NCI-H1105 treated with DMSO at 0.1 percent for 48 hours (cell line): ENCODE measurements at places on chromosomes 13 and 19.
A peak's percentile ranks its signal among the peaks of the same experiment; 100 is the strongest.

DNA sequence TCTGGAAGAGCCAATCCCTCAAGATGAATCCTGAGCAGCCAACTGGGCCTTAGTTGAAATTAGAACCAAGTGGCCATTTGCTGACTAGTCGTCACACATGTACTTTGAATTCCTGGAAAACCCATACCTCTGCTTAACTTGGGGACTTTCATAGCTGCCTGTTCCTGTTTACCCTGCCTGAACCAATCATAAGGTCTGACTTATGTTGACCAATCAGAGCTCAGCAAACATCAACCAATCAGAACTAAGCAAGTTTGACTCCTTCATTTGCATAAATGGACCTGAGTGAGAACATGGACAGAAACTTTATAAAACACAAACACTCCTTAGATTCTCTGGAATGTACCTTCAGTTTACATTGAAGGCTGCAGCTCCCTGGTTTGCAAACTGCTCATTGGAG lies 50.8 kb downstream of the LATS2 start:
- DNase-seq, result no peak

GRCh38 chr13:105202354-105202753 lies 1333.1 kb downstream of the EFNB2 start:
- no peak for DNase-seq

GRCh38 chr13:101474419-101474957 lies 22.0 kb downstream of the ITGBL1 start:
- DNase-seq, result peak; percentile 6

DNA sequence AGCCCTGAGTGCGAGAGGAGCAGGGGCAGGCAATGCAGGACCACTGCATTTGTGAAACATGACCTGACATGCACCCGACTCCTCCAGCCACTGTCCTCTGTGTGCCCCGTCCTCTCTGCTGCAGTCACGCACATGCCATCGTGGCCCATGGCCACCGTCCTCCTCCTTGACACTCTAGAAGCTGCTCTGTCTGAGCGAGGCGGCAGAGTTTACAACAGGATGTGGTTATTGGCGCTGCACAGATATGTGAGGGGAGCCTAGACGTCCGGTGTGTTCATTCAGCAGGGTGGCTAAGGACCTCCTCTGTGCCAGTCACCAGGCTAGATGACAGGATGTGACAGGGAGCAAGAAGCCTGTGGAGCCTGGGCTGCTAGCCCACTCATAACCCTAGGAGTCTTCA lies 277.8 kb downstream of the FOXO1 start:
- no peak for DNase-seq

- no peak for DNase-seq
These were observed 3.8 kb downstream of the APC2 start for GRCh38 chr19:1453525-1454364.

- DNase-seq, result no peak
These were observed 640 bp upstream of the EPOR start for GRCh38 chr19:11384778-11385129.

- DNase-seq, result peak; percentile 61
These were observed at the start of gene FAM83E for GRCh38 chr19:48614436-48615230. Gene FAM83E (minus strand): TSS chr19:48615076. CDS start chr19:48613372, 1,704 bp downstream.

DNA sequence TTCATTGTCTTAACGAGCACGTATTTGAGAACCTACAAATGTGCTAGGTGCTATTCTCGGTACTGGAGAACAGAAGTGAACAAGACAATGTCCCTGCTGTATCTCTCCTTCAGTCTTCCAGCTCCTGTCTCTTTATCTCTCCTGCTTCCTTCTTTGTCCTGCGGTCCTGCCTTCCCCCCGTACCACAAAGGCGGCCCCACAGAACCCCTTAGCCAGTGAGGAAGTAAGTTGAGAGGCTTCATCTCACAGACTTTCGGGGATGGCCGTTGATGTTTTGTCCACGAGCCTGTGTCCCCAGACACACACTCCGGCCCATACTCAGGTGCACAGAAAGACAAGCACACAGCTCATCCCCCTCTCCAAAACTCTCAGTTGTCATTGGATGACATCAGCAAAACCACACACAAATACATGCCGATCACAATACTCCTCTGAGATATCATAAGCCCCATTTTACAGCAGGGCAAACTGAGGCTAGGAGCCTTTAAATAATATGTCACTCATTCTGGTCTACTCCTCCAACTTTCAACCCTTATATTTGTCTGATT lies 507 bp upstream of the SWSAP1 start:
- no peak for DNase-seq

- no peak for DNase-seq
These were observed 815.6 kb downstream of the EFNB2 start for GRCh38 chr13:105719859-105720258.

DNA sequence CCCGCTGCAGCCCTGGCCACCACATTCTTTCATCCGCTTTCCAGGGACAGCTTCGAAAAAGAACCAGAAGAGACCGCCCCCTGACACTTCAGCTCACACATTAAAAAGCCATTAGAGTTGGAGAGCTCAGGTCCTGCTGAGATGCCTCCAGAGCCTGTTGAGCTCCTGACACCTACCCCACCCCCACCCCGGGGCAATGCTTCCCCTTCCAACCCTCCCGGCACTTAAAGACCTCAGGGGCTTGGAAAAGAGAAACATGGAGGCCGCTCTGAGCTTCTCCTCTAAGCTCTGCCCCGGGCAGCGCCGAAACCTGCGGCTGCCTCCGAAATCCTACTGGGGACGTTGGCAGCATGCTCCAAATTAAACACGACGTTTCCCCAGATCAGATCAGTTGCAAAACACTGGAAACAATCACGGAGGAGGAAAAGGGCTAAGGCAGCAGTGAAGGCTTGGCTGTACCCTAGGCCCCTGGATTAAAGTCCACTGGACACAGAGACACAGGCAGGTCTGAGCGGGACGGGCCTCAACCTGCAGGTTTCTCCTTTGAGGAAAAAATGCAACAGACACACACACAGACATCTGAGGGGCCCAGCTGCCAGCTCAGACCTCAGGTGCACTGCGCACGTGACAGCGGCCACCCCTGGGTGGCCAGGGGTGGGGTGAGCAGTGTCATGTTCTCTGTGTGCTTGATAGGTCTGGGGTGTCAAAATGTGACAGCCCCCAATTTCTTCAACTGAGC lies 9.6 kb downstream of the SH3GL1 start:
- DNase-seq, result no peak

- peak; percentile 91 for DNase-seq
These were observed at the start of gene ZNF414 for GRCh38 chr19:8513687-8514504. Gene ZNF414 (minus strand): TSS chr19:8514167. CDS start chr19:8514046, 121 bp downstream.

DNA sequence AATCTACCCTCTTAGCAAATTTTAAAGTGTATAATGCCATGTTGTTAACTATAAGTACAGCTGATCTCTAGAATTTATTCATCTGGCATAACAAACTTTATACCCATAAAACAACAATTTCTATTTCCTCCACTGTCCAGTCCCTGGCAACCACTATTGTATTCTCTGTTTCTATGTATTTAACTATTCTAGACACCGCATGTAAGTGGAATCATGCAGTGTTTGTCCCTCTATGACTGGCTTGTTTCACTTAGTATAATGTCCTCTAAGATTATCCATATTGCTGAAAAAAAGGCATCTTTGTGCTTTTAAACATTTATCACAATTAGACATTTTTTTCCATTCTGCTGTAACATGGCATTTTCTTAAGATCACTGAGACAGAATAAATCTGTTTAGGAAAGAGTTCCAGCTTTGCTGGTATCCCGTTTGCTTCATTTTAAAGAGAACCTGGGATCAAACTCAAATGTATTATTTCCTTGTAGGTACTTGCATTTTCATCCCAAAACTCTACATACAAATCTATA lies 1191.0 kb downstream of the SLITRK5 start:
- DNase-seq, result peak; percentile 25

GRCh38 chr13:49855930-49856329 lies 63.4 kb upstream of the KPNA3 start:
- no peak for DNase-seq

DNA sequence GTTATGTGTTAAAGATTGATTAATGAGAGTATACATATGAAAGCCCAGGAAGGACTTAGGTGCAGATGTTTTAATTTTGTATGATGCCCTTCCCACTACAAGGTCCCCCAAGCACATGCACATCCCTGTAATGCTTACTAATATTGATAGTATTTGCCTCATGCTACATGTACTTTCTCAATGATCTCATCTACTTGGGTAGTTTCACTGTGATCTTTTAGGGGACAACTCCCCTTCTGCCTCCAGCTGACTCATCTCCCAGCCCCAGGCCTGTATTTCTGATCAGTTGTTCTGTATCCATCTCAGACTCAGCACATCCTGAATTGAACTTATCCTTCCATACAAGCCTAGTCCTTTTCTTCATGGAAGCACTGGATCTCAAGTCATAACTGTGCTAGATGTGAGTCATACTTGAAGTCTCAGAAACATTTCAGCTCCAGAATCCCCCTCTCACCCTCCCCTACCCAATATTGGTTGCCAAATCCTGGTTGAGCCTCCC lies 49.4 kb upstream of the INTS6 start:
- no peak for DNase-seq

DNA sequence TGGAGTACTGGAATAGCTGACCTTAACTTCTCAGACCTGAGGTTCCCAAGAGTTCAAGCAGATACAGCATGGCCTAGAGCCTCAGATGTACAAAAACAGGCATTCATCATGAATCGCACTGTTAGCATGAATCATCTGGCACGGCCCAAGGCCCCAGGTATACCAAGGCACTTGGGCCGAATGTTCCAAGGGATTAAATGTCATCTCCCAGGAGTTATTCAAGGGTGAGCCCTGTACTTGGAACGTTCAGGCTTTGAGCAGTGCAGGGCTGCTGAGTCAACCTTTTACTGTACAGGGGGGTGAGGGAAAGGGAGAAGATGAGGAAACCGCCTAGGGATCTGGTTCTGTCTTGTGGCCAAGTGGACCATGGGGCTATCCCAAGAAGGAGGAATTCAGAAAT lies 6.3 kb downstream of the KLK3 start:
- DNase-seq, result no peak

DNA sequence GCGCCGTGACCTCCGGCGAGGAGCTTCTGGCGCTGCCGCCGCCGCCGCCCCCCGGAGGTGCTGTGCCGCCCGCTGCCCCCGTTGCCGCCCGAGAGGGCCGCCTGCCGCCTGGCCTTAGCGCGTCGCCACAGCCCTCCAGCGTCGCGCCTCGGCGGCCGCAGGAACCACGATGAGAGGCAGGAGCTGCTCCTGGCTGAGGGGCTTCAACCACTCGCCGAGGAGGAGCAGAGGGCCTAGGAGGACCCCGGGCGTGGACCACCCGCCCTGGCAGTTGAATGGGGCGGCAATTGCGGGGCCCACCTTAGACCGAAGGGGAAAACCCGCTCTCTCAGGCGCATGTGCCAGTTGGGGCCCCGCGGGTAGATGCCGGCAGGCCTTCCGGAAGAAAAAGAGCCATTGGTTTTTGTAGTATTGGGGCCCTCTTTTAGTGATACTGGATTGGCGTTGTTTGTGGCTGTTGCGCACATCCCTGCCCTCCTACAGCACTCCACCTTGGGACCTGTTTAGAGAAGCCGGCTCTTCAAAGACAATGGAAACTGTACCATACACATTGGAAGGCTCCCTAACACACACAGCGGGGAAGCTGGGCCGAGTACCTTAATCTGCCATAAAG lies 4.8 kb downstream of the PDX1 start:
- DNase-seq, result no peak

- DNase-seq, result no peak
These were observed 33.6 kb downstream of the GJA3 start for GRCh38 chr13:20127262-20127561.

DNA sequence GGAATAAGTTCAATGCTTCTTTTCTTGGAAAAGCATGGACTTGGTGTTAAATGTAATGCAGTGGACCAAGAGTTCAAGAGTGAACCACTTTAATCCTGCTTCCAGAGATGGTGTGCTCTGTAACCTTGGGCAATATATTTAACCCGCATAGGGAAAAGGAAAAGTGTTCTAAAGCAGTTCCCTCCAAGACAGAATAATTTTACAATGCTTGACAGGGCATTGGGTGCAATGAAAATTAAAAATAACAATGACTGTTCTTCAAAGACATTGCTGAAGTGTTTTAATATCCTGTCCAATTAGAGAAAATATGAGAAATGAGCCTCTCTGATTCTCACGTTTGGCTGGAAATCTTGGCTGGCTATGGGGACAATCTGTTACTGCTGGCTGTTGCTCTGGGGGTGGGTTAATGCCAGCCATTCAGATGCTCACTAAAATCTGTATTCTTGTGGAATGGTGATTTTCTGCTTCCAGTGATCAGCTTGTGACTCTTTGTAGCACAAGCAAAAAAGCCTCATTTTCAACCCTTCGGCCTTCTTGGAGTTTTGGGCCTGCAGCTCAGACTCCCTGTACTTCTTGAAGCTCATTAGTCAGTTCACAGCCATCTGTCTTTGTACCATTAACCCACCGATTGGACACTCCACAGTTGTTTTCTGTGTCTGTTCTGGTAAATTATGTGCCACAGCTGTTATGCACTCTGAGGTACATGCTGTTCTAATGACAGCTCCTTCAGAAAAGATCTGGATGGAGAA lies 310.6 kb downstream of the LMO7 start:
- DNase-seq, result no peak

GRCh38 chr19:48454150-48454730 lies 1.1 kb upstream of the KCNJ14 start:
- DNase-seq, result no peak

DNA sequence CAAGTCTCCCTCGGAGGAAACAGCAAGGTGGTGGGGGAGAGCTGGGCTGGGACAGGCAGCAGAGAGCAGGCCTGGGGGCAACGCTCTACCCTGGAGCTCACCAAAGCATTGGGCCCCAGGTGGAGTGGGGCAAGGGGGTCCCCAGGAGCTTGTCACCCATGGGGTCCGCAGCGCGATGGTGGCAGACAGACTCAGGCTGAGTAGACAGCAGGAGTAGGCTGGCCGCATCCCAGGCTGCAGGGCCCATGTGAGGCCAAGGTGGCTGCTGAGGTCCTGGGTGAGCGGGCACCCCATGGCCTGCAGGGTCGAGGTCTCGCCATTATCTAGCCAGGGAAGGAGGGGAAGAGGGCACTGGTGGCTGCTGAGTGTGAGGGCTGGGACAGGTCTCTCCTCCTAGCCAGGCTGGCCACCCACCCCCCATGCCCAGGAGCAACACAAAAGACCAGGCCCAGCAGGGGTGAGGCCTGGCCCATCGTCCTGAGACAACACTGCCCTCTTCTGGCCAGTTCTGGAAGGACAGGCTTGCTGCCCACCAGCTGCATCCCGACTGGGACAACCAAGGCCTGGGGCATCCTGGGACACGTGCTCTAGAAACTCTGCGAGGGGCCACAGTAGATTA lies 33.1 kb downstream of the CEBPG start:
- DNase-seq, result peak; percentile 23

- no peak for DNase-seq
These were observed 35.3 kb downstream of the KLF2 start for GRCh38 chr19:16359964-16360363.

- no peak for DNase-seq
These were observed 7.1 kb downstream of the ARHGEF18 start for GRCh38 chr19:7355871-7356270.

- DNase-seq, result no peak
These were observed 119.4 kb downstream of the URI1 start for GRCh38 chr19:30061223-30062064.
